ENCODE measurements at places on chromosomes 7 and 10. TPM values are rescaled to one million over a fixed set of nuclear protein-coding genes. Genes with fewer than 3 reads are reported as not detected.

DNA sequence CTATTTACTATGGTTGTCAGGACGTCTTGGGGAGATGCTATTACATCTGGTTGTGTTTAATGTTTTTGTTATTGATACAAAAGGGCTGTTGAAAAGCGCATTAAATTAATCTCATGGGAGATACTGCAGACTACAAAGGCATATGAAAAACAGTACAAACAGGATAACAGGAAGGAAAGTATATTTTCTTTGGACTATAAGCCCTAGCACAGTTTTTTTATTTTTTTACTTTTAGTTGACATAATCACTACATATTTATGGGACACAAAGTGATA, 341.3 kb downstream of the ARL4A start:
- peak; percentile 52 for DNase-seq

Gene PIP4K2A
- total RNA-seq = 40.1 TPM

- DNase-seq = no peak
These were observed 109.1 kb downstream of the POU6F2 start for GRCh38 chr7:39086638-39087360.

GRCh38 chr10:36608251-36608650, 517.1 kb upstream of the ANKRD30A start:
- DNase-seq = peak; percentile 71

Gene MRPS17
- total RNA-seq = 17.7 TPM

Gene VPS37D
- 2.5 TPM for total RNA-seq

DNA sequence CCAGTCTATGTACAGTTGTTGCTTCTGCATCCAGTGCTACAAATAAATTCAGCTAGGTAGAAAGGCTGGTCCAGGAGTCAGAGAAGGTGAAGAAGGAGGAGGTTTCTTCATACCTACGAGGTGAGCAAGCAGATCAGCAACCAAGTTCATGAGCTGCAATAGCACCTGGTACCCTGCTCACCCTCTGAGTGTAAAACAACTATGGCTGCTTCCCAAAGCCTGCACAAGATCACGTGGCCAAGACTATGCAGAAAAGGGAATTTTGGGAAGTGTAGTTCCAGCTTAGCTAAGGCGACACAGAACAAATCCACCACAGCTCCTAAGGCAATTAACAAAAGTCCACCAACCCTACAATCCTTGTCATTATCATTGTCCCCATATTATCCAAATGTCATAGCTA, 95.9 kb upstream of the AUTS2 start:
- no peak for DNase-seq

Gene AASS
- 44.5 TPM for total RNA-seq

DNA sequence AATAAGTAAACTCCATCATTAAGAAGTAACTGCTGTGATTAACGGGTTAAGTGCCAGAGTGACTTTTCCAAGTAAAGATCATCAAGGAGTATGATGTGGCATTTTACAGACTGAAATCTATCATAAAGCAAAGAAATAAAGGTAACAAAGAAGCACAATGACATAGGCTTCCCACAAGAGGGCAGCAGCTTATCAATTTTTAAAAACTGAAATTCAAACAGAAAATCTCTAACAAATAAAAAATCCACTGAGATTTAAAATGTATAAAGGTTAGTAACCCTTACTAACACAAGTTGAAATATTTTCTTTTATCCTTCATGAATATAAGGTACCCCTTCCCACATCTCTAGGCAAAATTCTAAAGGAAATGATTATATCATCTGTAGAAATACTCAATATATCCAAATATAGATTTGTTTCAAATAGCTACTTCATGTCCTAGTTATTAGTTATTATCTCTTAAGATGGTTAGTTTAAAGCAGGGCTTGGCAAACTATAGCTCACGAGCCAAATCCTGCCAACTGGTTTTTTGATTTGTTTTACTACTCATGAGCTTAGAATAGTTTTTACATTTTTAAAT, 29.2 kb downstream of the FAM3C start:
- DNase-seq = peak; percentile 72

DNA sequence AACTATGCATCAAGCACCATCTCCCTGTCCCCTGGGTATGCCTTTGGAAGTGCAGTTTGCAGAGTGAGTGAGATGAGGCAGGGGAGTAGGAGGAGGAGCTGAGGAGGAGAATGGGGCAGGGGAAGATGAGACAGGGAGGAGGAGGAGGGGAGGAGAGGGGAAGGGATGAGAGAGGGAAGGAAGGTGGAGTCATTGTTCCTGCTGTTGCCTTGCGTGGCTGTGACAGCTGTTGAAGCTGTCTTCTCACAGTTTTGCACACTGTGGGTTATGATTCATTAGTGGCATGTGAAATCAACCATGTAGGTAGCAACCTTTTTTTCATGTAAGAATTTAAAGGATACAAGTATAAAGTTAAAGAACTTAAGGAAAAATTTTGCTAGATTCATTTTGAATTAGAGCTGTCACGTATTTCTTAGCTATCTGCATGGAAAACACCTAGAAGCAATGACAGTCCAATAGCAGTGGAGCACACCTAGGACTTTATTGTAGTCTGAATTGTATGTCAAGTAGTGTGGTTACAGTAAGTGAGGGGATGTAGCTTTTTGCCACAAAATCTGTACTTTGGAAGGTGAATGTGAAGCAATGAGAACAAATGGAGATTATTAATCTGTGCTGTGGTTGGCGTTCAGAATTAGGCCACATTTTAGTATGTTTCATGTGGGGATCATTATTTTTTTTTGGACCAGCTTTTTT, 21.7 kb downstream of the CCM2 start:
- DNase-seq = peak; percentile 38

- no peak for DNase-seq
These were observed 48.1 kb upstream of the CYCS start for GRCh38 chr7:25173184-25173583.

DNA sequence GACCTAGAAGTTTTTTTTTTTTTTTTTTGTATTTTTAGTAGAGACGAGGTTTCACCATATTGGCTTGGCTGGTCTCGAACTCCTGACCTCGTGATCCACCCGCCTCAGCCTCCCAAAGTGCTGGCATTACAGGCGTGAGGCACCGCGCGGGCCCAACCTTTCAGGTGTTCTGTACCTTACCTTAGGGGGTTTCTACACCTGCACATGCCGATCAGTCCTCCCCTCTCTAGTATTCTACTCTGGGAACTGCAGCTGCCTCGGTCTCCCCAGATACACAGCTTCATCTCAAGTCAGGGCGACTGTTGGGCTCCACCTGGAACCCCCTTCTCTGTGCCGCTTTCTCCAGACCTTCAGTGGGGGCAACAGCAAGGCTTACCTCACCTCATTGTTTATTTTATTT, 79.9 kb downstream of the TACC2 start:
- no peak for DNase-seq

DNA sequence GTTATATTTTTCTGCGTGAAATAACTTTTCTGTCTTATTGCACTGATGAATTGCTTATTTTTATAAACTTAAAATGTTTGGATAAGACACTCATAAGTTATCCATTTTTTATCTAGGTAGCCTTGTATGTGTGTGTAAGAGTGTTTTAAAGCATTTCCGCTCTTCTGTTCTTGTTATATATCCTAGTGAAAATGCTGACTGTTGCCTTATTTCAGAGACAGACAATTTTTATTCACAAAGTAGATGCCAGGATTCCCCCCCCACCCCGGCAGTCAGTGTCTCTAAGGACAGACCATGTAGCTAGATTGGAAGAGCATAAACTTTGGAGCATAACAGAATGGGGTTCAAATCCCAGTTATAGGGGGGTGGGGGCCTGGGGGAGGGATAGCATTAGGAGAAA, 1.6 kb downstream of the SMC3 start:
- DNase-seq = no peak

Gene GPRIN2
- total RNA-seq = 0.09 TPM

GRCh38 chr10:132326344-132326889, 5.6 kb upstream of the LRRC27 start:
- no peak for DNase-seq

GRCh38 chr7:69232445-69233376, 365.6 kb upstream of the AUTS2 start:
- no peak for DNase-seq

DNA sequence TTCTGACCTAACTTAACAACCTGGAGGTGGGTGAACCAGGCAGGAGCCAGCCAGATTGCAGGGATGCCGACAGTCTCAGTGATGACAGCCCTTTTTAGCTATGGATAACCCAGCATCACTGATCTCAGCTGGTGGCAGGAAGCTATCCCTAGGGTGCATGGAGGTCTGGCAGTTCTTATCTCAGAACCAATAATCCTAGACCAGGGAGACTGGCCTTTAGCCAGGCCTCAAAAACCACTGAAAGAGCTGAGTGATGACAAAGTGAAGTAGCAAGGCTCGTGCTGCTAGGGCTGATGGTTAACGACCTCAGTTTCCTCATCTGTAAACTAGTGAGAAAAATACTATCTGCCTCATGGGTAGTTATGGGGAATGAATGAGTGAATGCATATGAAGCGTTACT, 112.5 kb downstream of the RALA start:
- DNase-seq = no peak

DNA sequence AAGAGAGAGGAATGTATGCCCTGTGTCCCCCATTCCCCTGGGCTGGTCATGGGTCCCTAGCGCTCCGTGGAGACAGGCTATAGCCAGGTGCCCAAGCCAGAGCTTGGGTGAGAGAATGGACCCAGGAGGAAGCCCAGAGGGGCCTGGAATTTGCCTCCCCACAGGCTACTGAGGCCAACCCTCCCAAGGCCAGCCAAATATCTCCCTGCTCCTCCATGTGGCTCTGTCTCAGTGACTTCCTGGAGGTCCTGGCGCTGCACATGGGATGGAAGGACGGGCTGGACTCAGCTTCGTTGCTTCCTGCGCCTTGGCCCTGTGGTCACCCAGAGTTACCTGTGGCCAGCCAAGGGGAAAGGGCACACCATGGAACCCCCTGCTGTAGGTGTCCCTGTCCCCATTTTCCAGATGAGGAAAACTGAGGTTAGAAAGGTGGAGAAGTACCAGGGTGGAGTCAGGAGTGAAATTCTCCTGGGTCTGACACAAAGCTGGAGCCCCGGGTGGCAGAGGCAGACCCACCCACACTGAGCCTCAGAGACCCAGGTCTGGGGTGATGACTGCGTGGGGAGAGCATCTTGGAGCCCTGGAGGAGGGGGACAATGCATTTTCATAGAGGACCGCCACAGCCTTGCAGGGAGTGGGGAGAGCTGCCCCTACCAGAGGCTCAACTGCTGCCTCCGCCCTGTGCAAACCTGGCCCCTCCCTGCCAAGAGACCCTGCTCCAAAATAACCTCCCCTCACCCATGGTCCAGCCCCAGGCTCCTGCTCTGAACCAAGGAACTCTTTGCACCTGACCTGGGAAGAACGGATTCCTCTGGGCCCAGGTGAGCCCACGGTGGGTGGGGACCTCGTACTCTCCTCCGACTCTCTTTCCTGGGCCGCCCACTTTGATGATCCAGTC, 42.6 kb downstream of the TMEM270 start:
- DNase-seq = no peak

DNA sequence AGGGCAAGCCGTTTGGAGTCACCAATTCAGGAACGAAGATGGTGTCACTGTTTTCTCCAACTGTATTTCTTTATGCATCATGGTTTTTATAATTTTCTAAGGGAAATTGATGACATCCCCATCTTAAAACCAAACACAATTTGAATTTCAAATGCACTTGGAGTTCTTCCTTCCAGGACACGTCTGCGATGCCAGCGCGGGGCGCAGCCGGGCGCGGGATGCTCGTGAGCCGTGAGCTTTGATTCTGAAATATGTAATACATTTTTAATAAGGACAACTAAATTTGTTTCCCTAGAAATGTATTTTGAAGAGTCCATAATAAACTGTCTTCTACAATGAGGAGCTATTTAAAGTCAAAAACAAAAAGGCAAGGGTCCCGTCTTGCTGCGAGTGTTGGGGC, 492.1 kb downstream of the DNAJB6 start:
- DNase-seq = no peak

GRCh38 chr10:98378722-98379121, 36.3 kb downstream of the PYROXD2 start:
- DNase-seq = no peak

DNA sequence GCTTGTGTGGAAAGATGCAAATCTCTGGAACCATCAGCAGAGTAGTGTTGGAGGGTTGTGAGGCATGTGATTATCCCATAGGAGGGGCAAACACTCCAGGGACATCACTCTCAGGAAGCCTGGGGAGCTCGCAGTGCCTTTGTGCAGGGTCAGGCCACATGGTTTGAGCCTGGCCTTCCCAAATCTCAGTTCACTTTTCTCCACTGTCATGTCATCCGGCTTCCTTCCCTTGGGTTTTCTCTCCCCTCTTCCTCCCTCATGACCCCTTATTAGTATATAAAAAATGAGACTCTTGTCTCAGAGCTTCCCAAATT, 20.4 kb downstream of the TSPAN14 start:
- DNase-seq = no peak

DNA sequence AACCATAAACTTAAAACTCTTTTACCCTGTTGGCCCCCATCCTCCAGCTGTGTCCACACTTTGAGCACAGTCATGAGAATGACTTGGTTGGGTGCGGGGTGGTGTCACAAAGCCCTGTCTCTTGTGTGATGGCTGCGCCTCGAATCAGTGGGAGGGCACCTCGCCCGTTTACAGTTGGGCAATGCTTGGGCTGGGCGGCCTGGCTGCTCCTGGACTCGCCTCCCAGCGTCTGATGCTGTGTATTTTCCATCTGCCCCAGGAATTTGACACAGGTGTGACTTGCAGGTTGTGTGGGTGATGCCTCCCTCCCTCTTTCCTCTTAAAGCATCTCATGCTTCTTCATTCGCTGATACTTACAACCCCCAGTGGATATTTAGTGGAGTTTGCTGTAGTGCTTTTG, 33.7 kb downstream of the CHST12 start:
- no peak for DNase-seq

DNA sequence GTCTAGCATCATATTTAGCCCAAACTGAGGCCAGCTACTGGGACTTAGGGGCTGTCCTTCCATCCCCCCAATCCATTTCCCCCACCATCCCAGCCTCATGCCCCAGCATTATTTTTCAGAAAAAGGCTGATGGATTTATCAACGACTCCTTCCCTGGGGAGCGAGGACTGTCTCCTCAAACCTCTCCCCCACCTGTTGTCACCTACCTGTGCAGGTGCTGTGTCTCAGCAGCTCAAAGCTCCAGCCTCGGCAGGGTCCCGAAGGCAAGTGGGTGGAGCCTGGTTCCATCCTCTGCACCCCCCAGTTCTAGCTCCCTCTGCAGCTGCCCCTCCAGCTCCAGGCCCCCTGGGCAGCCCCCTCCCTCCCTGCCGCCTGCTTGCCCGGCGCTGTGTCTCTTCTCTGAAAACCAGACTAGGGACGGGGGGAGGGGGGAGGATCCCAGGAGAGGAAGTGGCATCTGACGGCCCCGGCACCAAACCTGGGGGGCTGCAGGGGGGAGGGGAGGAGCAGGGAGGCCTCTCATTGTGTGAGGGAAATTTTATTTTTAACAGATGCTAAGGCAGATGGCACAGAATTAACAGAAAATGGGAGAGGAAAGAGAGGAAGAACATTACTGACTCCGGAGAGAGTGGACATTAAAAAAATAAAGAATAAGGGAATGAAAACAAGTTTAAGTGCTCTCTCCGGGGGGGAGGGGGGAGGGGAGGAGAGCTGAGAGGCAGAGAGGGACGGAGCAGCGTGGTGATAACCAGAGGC, 61.7 kb upstream of the PAX2 start:
- DNase-seq = no peak

Gene NOLC1
- 29.6 TPM for total RNA-seq

Gene MLXIPL
- total RNA-seq = not detected

Gene AOAH
- total RNA-seq = not detected

DNA sequence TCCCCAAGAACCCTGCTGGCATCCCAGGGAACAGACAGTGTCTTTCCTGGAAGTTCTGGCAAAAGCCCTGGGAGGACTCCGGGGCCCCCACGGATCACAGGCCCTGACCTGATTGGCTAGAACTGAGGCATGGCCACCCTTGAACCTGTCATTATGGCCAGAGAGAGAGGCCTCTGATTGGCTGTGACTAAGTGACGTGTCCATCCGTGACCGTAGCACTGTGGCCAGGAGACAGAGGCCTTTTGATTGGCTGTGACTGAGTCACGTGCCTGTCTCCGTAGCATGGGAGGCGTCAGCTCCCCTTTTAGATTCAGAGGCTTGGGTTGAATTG, 163.8 kb downstream of the RGS10 start:
- DNase-seq = no peak
